ENCODE measurements at places on chromosomes 5 and 9. TPM values are rescaled to one million over a fixed set of nuclear protein-coding genes. Genes with fewer than 3 reads are reported as not detected.

- no peak for DNase-seq
These were observed 187.4 kb downstream of the RFK start for GRCh38 chr9:76206821-76207220.

DNA sequence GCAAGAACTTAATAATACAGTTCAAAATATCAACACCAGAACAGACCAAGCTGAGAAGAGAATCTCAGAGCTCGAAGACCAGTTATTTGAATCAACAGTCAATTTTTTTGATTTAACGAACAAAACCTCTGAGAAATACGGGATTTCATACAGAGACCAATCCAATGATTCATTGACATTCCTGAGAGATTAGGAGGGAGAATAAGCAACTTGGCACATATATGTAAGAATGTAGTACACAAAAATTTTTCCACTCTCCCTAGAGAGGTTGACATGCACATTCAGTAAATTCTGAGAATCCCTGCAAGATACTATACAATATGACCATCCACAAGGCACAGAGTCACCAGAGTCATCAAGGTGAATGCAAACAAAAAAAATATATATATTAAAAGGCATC, 1577.3 kb upstream of the C9orf72 start:
- no peak for DNase-seq

- DNase-seq: no peak
These were observed 710 bp downstream of the HSD17B4 start for GRCh38 chr5:119453040-119453373.

- no peak for DNase-seq
These were observed 351.9 kb upstream of the TNC start for GRCh38 chr9:115469841-115470240.

The CSF1R gene
- 39.0 TPM for total RNA-seq

DNA sequence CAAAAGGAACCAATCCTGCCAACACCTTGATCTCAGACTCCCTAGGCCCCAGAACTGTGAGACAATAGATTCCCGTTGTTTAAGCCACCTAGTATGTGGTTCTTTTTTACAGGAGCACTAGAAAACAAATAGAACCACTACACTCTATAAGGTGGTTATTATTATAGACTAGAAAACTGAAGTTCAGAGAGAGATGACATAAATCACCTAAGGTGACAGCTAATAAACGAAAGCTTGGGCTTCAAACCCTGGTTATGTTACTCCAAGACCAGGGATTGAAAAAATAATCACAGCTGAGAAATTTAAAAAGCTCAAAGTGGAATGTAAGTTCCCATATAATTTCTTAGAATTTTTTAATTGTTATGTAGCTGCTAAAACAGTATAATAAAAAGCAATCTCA, 716.2 kb upstream of the DMAC1 start:
- DNase-seq: no peak

DNA sequence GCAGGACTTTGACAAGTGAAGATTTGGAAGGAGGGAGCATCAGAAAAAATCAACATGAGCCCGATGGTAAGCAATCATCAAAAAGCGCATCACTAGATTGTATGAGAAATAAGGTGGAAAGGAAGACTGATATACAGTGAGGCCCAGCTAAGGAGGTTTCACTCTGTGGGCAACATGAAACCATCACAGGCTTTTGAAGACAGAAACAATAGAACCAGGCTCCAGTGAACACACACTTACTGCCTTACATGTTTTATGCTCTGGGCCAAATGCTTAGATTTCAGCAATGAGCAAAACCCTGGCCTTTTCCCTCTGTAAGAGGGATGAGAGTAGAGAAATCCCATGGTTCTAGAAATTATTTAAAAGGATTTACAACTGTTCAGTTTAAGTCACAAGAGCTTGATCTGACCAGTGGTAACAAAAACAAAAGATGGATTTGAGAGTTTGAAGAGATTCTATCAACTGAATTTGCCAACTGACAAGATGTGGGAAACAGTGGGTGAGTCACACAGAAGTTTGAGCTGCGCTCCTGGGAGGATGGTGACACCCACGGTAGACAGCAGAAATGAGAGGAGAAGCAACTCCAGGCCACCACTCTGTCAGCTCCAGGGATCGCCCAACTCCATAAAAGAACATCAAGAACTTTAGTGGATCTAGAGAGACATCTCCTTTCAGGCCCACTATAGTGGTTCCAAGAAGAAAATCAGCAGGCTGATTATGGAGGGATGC, 261.8 kb downstream of the MCTP1 start:
- no peak for DNase-seq

The TMC1 gene
- total RNA-seq: not detected

GRCh38 chr9:34572628-34573027, 16.9 kb downstream of the CNTFR start:
- no peak for DNase-seq

DNA sequence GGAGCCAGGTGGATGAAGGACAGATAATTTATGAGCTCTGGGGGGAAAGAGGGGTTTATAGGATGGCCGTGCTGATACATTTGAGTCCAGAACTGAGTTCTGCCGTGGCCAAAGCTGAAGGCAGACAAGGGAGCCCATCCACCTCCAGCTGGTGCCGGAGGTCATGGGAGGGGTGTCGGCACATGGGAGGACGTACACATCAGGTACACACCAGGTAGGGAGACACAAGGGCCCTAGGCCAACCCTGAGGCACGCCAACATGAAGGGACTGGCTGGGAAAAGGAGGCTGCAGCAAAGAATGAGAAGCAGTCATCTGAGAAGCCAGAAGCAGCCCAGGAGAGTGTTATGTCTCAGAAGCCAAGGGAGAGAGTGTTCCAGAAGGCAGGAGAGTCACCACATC, 2.1 kb upstream of the GPRIN1 start:
- no peak for DNase-seq
